SW 1271 (cell line): ENCODE measurements at places on chromosomes 6 and 20.

- DNase-seq = no peak
These were observed 74.0 kb upstream of the ADGRF1 start for GRCh38 chr6:47116086-47116485.

- DNase-seq = no peak
These were observed 455.7 kb upstream of the SOX4 start for GRCh38 chr6:21137700-21138335.

DNA sequence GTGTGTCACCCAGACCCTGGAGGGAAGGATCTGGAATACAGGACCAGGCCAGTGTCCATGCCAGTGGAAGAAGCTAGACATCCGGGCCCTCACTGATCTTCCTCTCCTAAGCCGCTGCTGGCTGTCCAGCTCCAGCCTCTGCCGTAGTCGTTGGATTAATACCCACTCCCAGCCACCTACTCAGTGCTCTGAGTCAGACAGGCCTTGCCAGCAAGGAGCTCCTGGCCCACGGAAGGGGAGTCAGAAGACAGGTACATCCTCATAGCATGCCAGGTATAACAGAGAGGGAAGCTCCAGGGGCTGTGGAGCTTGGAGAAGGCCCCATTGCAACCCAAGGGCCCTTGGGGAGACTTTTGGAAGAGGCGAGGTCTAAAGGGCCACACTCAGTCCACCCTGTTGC is 49.0 kb downstream of the STK35 start:
- DNase-seq = no peak

GRCh38 chr6:134727081-134727480 is 222.8 kb downstream of the ALDH8A1 start:
- no peak for DNase-seq

DNA sequence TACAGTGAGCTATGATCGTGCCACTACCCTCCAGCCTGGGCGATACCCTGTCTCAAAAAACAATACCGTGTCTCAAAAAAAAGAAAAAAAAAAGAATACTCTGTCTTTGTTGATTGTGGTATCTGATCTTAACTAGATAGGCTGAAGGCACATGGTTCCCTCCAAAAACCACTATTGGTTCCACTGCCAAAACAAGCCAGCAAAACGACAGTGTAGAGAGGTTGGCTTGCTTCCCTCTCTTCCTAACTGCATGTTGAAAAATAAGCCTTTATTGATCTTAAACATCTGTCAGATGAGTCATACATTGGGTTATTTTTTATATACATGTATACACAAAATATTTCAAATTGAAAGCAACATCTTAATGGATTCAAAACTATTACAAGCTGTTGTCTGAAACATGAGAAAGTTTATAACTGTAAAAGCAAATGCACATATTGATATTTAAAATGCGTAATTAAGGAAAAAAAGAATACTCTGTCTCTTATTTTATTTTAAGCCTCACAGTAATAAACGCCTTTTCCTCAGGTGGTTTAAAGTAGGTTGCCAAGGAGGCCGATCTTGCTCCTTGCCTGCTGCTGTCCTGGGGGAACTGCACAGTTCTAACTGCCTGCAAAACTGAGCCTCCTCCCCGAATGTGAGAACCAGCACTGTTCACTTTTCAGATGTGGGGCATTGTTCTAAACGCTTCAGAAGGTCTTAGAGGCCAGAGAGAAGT is 7.0 kb upstream of the NINL start:
- DNase-seq = no peak

- DNase-seq = no peak
These were observed 64.9 kb upstream of the NUP153 start for GRCh38 chr6:17771609-17772008.

GRCh38 chr20:9503526-9504245 is 10.7 kb upstream of the LAMP5 start:
- no peak for DNase-seq

DNA sequence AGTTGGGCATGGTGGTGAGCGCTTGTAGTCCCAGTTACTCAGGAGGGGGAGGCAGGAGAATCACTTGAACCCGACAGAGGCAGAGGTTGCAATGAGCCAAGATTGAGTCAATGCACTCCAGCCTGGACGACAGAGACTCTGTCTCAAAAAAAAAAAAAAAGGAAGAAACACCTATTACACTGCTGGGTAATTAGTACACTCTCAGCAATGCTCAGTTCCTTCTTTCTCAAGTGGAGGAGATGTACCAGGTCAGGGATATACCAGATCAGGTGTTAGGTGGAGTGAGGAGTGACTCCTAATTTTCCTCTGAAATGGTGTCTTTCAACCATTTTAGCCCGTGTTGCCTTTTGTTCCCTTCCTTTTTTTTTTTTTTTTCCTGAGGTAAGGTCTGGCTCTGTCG is 30.0 kb upstream of the UBR2 start:
- no peak for DNase-seq

DNA sequence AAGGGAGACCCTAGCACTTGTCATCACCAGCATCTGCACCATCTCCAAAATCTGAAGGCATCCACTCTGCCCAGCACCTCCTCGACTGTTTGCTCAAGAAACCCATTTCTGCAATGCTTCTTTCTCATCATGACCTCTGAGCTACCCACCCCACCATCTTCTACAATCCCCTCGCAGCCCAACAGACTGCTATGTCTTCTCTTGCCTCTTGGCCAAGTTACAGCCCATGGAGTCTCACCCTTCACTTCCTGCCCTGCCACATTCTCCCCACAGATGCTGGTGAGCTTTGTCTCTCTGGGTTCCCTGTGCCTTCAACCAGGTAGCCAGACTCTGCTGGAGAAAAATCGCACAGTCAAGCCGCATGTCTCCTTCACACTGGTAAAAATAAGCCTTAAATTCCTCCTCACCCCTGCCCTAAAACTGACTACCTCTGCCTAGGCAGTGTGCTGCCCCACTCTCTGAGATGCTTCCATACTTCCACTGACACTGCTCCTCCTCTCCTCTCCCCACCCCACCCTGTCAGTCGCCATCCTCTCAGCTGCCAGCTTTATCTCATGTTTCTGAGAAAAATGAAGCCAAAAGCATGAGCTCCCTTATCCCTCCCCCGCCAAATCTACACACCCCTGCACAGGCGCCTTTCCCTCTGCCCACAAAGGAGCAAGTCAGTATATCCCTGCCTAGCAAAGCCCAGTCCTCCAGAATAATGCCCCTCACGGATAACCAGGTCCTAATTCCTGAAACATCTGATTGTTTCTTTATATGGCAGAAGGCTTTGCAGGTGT is 2.3 kb upstream of the TXNDC5 start:
- DNase-seq = no peak

- no peak for DNase-seq
These were observed 25.8 kb upstream of the TMEM217 start for GRCh38 chr6:37283671-37284151.

DNA sequence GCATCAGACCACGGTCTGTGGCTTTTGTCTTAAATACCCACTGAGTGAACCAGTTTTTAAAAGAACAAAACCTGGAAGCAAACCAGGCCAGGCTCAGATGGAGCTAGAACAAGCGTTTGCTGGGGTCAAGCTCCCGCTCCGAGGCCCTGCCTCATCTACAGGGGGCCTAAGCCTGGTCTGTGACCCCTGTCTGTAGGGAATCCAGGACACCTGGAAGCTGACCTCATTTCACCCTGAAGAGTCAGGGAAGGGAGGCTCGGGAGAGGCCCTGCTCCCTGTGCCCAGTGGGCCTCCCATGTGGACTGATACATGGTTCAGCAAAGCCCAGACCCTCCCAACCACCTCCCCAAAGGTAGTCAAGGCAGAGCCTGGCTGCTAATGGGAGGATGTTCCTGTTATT is 26.8 kb upstream of the DLGAP4 start:
- DNase-seq = no peak

DNA sequence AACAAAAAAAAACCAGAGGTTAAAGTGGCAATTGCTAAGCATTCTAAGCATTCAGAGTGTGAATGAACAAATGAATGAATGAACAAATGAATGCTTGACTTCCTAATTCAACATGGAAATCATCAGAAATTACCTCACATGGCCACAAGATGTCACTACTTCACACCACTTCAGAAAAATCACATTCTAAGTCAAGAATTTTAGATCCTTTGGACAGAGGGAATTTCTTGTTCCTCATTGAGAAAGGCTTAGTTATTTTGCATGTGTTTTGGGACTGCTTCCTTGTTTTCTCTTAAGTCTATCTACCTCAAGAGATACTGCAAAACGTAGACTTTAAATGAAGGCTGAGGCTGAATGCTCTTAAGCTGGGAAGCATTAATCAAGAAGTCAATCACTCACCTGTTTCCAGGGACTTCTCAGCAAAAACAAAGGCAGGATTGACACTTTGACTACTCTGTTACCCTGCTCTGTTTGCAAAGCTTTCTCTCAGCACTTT is 120.2 kb downstream of the MBOAT1 start:
- no peak for DNase-seq

GRCh38 chr6:27651371-27651732 is 178.4 kb upstream of the ZNF184 start:
- DNase-seq = no peak

- no peak for DNase-seq
These were observed 56.2 kb downstream of the SNX9 start for GRCh38 chr6:157879034-157879872.

DNA sequence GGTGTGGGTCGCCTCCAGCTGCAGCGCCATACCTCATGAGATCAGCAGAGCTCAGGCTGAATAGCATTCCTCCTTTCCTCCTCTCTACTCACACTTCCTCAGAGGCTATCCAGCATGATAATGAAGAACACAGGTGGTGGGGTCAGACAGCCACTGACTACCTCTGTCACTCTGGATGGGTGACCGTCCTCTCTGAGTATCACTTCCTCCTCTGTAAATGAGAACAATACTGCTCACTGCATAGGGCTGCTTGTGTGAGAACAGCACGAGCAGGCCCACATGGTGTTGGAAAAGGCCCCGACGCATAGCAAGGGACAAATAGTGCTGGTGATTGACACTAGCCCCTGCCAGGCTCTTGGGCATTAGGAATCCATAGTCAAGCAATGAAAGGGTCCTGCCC is 239.1 kb downstream of the PRKN start:
- DNase-seq = no peak

DNA sequence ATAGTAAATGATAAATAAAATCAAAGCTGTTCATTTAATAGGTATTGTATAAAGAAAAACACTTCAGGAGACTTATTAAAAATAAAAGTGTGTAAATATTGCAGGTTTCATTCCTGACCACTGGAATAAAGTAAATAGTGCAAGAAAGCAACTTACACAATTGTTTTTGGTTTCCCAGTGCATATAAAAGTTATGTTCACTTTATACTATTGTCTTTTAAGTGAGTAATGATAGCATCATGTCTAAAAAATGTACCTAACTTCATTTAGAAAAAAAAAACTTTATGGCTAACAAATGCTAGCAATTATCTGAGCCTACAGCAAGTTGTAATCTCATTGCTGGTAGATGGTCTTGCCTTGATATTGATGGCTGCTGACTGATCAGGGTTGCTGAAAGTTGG is 726.6 kb upstream of the POU3F2 start:
- DNase-seq = no peak

DNA sequence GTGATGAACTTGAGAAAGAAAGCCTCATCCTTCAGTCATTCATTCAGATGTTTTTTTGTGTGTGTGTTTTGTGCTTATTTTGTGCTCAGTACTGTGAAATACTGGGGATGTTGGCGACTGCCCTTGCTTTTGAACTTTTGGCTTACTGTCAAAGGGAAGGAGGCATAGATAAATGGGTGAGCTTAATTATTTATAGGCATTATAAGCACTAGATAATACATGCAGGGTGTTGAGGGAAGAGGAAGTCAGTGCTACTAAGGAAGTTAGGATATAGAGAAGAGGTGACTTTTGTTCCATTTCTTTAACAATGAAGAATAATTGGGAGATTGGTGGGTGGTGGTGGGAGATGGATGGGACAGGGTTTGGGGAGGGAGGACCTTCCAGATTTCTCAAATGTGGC is 23.6 kb downstream of the XRN2 start:
- DNase-seq = no peak

DNA sequence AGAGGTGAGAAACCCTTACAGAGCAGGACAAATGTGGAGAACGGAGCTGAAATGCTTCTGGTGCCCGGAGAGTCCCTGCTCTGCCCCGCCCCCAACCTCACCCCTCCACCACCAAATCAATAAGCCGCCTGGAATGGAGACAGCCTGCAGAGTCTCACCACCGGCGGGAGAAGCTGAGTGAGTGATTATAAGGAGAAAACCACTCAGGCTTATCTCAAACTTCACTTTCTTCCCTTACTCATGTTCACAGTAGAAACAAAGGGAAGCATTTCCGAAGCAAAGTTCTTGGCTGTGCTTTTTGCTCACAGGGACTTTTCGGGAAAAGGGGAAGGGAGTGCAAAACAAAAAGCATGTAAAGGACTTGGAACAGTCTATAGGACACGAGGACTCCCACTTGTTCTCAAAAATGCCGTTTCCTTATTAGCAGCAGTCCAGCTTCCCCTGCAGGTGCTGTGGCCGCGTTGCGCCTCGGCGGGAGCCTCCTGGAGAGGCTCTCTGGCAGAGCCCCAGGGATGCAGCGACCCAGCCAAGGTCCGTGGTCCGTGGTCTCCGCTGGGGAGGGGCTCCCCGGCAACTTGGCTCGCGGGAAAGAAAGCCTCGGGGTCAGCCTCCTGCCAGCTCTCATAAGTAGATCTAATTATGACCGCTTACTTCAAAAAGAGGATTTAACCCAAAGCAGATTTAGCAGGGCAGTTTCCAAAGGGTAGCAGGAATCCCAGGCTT is 64.8 kb upstream of the TMEM30A start:
- DNase-seq = no peak

GRCh38 chr6:39855356-39855995 is 63.3 kb downstream of the DAAM2 start:
- DNase-seq = no peak

GRCh38 chr20:21512634-21513180 is 1.2 kb downstream of the NKX2-2 start:
- DNase-seq = no peak

DNA sequence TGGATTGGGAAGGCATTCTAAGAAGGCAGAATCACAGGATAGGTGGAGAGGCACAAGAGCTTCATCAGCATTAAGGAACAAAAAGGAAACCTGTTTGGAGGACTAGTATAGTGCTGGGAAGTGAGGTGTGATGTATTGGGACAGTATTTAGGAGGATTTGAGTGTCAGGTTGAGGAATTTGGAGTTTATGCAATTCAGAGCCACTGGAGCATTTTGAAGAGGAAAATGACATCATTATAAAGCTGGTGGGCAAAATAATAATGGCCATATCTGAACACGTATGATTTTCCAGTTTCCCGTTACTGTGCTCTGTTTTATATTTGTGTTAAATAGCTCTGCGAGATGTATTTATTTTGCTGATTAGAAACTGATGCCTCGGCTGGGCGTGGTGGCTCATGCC is 14.2 kb downstream of the NDUFAF5 start:
- no peak for DNase-seq

DNA sequence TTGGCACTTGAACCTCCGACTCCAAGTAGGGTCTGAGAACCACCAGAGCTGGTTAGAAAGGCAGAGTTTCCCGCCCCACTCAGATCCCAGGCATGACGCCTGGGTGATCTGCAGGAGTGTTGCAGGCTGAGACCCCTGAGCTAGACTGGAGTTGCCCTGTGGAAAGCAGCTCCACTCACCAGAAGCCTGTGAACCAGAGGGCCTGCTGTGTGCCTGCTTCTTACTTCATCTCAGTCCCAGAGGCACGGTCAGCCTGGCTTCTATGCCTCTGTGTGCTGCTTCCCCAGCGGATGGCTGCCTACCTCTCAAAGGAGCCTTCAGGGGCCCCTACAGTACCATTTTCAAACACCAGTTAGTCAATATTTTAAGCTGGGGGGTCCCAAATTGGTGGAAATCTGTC is 15.6 kb upstream of the CCN6 start:
- no peak for DNase-seq
